ENCODE measurements at places on chromosomes 4 and X. TPM values are rescaled to one million over a fixed set of nuclear protein-coding genes. Genes with fewer than 3 reads are reported as not detected.

TMPRSS11F gene
- not detected for total RNA-seq

HELT gene
- not detected for total RNA-seq

SSX2 gene
- not detected for total RNA-seq

MAGEA6 gene
- total RNA-seq, result not detected

NDP gene
- 0.52 TPM for total RNA-seq

AKAP17A gene
- 33.0 TPM for total RNA-seq

AMER1 gene
- total RNA-seq, result 1.8 TPM

CYBB gene
- not detected for total RNA-seq

IQCM gene
- total RNA-seq, result not detected

CXCR3 gene
- total RNA-seq, result not detected

CT45A1 gene
- total RNA-seq, result not detected

CEP44 gene
- total RNA-seq, result 19.5 TPM

AMBN gene
- total RNA-seq, result not detected

COX7B2 gene
- total RNA-seq, result not detected

CYLC1 gene
- not detected for total RNA-seq

ADGRG2 gene
- under 0.01 TPM for total RNA-seq

ZNF157 gene
- under 0.01 TPM for total RNA-seq

TAF1 gene
- total RNA-seq, result 9.7 TPM

SCML2 gene
- 0.88 TPM for total RNA-seq

ZCCHC12 gene
- not detected for total RNA-seq

IDH3G gene
- 84.3 TPM for total RNA-seq

WAS gene
- 0.48 TPM for total RNA-seq

CHRDL1 gene
- total RNA-seq, result not detected

LRP2BP gene
- 1.6 TPM for total RNA-seq

AKAP4 gene
- not detected for total RNA-seq

CXorf49 gene
- total RNA-seq, result not detected

MOB1B gene
- total RNA-seq, result 10.9 TPM

IGFBP7 gene
- 215 TPM for total RNA-seq

ACTRT1 gene
- total RNA-seq, result not detected

GYG2 gene
- 11.3 TPM for total RNA-seq

PDHA2 gene
- total RNA-seq, result not detected

SLC10A7 gene
- total RNA-seq, result 13.8 TPM

MAGEA8 gene
- total RNA-seq, result not detected

FSTL5 gene
- 0.13 TPM for total RNA-seq

FAM184B gene
- total RNA-seq, result not detected

SYNPO2 gene
- total RNA-seq, result 1.3 TPM

FGF2 gene
- total RNA-seq, result 24.0 TPM

SPANXN3 gene
- total RNA-seq, result not detected

GLRB gene
- total RNA-seq, result 5.8 TPM

GUCY1B1 gene
- total RNA-seq, result 8.1 TPM

PPARGC1A gene
- 7.4 TPM for total RNA-seq

GABRE gene
- total RNA-seq, result 2.2 TPM

NMU gene
- 0.80 TPM for total RNA-seq

GAB3 gene
- 1.9 TPM for total RNA-seq

ZNF711 gene
- 1.9 TPM for total RNA-seq

TRIM75 gene
- not detected for total RNA-seq

PIN4 gene
- 6.9 TPM for total RNA-seq

PNMA3 gene
- not detected for total RNA-seq

SGMS2 gene
- 10.5 TPM for total RNA-seq

USP17L10 gene
- not detected for total RNA-seq

GDPD2 gene
- total RNA-seq, result not detected

GC gene
- not detected for total RNA-seq

ERCC6L gene
- total RNA-seq, result 1.4 TPM

Measured in epithelial cell of alveolus of lung (primary cell).